ENCODE measurements at places on chromosomes 3 and 15.

DNA sequence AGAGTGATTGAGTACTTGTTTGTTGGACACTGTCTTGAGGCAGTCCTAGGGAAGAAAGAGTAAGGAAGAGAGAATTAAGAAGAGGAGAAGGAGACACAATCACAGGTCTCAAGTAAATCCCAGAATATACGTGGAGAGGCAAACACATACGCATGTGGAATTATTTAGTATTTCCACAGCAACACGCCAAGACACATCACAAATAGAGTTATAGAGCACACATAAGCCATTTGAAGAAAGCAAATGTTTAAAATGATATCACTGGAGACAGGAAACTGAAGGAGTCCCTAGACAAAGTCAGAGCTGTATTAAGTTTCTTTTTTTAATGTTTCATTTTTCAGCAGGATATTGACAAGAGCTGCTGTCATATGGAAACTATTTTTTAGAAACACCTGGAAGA is 206.1 kb upstream of the LRIG1 start:
- no peak for DNase-seq

DNA sequence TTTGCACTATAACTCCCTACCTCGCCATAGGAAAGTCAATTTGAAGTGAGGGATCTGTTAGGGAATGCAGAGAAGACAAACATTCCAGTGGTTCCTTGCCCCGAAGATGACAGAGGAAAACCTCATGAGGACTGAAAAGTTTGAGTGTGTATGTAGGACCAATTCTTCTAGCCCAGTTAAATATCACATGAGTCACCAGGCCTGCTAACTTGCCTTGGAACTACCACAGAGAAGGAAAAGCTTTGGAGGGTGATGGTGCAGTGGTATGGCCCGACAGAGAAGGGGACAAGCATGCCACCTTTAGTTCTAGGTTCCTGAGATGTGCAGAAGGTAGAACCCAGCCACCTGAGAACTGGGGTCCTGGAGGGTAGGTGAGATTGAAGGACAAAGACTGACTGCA is 2.6 kb upstream of the UPK1B start:
- no peak for DNase-seq

GRCh38 chr3:118531816-118532215 is 502.8 kb downstream of the IGSF11 start:
- no peak for DNase-seq

DNA sequence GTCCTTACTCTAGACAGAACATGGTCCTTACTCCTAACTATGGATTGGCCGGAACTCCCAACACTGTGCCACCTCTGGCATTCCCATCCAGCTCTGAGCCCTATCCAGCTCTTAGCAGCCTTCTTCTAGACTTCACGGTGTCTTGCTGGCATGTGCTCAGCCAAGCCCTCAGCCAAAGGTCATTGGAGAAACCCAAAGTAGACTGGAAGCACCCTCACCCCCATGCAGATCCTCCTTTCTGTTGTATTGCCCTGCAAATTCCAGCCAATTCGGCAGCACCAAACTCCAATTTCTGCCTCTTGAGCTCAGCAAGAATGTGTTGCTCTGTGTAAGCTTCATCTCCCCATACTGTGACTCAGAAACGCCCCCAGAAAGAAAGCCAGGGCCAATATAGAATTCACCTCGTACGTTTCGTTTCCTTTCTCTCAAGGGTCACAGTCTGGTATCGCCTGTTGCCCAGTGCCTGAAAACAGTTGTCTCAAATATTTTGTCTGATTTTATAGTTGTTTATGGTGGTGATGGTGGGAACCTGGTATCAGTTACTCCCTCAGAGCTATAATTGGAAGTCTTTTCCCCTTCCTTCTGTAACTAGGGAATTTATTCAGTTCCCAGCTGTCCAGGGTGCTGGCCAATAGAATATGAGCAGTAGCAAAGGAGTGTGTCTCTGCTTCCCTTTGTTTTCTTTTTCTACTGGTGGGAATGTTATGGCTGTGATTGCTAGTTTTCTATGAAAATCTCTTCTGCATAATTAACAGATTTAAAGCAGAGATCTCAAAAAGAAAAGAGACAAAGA is 28.4 kb upstream of the EPHB3 start:
- DNase-seq: no peak

GRCh38 chr3:61683549-61684236 is 122.3 kb downstream of the PTPRG start:
- no peak for DNase-seq

DNA sequence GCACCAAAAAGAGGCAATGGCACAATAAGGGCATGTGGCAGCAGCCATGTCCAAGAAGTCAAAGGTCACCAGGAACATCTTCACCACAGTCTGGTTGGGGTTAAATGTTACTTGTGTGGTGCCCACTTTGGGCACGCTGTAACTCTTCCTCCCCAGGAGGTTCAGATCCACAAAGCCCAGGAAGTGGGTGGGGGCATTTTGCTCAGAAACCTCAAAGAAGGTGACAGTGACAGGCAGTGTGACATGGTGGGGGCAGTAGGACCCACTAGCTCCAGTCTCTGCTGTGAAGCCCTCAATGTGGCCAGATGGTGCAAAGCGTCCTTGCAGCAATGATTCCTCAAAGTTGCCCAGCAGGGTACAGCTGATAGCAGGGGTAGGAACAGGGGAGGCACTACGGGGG is 5.8 kb downstream of the ZNF80 start:
- DNase-seq: no peak

- no peak for DNase-seq
Measured at GRCh38 chr15:74453925-74454763, 6.8 kb downstream of the UBL7 start.

- DNase-seq: no peak
Measured at GRCh38 chr3:2452249-2452648, 353.6 kb downstream of the CNTN4 start.

DNA sequence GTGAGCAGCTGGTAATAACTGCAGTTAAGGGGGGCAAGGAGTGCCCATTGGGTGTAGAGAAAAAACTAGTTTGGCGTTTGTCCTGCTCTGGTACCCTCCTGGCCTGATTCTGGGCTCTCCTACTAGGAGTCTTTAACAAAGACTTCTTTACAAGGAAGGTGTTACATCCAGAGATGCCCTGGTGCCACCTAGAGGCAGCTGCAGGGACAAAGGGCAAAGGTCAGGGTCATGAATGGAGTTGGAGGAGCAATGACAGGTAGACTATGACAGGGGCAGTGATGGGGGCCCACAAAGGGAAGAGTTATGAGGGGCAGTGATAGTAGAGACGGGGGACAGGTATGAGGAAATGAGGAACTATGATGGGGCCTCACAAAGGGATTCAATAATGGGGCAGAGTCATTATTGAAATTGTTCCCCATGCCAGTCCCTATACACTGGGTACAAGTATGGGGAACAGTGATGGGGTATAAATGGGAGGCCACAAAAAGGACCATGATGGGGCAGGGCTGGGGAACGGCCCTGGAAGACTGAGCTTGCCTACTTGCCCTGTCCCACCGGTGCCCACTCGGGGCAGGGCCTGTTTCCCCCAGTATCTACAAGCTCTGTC is 7.9 kb downstream of the CCDC71 start:
- no peak for DNase-seq

- DNase-seq: no peak
Measured at GRCh38 chr3:40653001-40653400, 128.2 kb downstream of the ZNF621 start.

GRCh38 chr3:132561003-132561402 is 36.1 kb upstream of the ACKR4 start:
- DNase-seq: no peak

DNA sequence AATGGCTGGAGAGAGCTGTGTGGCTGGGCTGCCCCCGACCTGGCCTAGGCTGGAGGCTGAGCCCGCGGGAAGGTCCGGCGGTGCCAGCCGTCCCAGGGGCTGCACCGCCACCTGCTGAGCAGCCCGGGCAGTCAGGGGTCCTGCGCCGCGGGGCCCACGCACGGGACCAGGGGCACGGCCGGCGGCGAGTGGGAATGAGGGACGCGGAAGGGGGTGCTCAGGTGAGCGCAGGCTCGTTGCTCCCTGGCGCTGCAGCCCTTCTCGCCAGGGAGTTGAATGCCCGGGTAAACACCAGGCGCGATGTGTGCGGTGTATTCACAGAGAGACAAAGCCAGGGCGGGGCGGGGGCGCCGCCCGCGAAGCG is 666 bp upstream of the SEMA3F start:
- DNase-seq: no peak

DNA sequence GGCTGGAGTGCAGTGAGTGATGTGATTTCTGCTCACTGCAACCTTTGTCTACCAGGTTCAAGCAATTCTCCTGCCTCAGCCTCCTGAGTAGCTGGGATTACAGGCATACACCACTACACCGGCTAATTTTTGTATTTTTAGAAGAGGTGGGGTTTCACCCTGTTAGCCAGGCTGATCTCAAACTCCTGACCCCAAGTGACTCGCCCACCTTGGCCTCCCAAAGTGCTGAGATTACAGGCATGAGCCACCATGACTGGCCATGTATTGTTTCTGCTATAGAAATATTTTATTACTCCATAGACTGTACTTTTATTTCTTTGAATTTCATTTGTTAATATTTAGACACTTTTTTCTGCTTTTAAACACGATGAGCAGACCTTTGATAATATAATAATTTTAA is 60.4 kb downstream of the GTF2E1 start:
- DNase-seq: no peak

GRCh38 chr15:92949604-92950249 is 49.6 kb downstream of the CHD2 start:
- DNase-seq: no peak

- no peak for DNase-seq
Measured at GRCh38 chr3:161700998-161701397, 204.4 kb downstream of the OTOL1 start.

DNA sequence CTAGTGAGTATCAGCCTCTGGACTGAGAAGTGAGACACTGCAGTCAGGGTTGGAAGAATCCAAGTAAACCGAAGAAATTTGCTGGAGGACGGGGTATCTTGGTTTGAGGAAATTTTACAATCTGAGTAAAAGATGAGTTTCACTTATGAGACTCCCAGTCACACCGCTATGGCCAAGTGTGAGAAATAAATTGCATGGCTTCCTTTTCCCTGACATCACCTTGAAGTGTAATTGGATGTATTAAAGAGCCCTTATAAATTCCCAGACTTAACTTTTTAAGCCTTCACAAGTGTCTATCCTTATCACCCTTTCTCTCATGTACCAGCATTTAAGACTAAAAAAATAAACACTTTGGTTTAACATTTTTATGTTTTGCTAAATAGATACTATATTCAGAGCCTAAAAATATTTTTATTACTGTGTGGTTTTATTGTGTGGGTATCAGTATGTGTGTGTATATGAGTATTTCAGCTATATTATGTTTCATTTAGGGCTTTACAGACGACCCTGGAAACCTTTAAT is 23.8 kb downstream of the USP3 start:
- no peak for DNase-seq

DNA sequence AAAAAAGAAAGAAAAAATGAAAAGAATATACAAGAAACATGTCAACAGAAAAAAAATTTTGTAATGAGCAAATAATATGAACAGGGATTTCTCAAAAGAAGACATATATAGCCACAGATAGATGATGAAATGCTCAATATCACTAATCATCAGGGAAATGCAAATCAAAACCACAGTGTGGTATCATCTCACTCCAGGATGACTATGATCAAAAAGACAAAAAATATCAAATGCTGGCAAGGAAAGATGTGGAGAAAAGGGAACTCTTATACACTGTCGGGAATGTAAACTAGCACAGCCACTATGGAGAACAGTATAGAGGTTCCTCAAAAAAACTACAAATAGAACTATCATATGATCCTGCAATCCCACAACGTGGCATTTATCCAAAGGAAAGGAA is 94.1 kb downstream of the C3orf70 start:
- DNase-seq: no peak

DNA sequence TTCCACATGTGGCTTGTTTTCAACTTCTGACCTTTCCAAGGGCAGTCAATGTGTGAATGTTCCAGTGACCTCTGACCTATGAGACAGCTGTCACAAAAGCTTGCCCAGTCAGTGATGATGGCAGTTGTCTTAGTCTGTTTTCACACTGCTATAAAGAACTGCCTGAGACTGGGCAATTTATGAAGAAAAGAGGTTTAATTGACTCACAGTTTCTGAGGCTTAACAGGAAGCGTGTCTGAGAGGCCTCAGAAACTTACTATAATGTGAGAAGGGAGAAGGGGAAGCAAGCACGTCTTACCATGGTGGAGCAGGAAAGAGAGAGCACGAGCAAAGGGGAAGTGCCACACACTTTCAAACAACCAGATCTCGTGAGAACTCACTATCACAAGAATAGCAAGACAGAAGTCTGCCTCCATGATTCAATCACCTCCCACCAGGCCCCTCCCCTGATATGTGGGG is 95.6 kb downstream of the ECT2 start:
- no peak for DNase-seq

GRCh38 chr3:43178891-43179366 is 73.0 kb upstream of the POMGNT2 start:
- peak; percentile 92 for DNase-seq

- no peak for DNase-seq
Measured at GRCh38 chr3:111750278-111750884, 108.7 kb upstream of the PHLDB2 start.

DNA sequence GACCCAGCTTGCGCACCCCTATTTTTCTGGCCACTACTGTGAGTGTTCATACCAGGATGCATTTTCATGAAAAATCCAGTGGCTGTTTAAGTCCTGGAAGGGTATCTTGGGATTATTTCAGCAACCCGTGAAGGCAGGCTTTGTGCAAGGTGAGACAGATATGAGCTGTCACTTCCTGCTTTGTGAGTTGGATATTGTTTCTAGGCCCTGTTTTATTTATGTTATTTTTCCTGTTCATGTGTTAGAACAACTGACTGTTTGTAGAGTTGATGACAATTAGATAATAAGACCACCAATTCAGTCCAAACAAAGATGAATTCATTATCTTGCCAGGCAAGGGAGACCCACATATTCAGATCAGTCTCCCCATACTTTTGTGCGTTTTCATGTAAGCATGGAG is 42.5 kb downstream of the ZBTB38 start:
- no peak for DNase-seq

- DNase-seq: no peak
Measured at GRCh38 chr15:52870015-52870414, 79.9 kb upstream of the ONECUT1 start.

DNA sequence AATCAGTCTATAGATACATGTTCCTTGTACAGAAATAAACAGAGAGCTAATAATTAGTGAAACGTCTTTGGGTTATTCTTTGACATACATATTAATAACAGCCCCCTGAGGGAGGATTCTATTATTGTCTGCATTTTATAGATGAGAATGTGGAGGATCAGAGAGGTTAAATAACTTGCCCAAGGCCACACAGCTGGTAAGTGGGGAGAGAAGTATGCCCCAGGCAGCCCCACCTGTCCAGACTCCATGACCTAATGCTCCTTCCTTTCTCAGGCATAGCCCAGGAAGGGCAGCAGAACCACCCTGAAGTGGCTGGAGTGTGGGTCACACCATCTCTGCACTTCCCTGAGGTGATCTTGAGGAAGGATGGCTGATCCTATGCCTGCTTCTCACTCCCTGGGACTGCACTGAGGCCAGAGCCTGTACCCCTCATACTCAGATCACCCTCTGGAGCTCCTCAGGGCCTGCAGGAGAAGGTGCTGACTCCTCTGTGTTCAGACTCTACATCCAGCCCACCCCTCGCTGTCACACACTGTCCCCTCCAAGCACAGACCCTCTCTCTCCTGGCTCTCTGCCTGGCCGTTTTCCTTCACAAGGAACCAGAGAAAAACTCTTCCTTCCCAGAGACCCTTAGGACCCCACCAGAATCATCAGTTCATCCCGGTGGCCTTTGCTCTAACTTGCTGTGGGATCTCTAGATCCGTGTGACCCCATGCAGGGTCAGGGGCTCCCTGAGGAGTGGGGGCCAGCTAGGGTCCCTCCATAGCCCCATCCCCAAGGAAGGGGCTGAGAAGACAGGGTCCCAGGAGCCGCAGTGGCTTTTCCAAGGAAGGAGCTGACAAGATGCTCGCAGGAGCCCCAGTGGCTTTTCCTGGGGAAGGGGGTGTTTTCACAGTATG is 4.4 kb upstream of the HHATL start:
- no peak for DNase-seq
